ENCODE measurements at places on chromosomes 4 and X.

DNA sequence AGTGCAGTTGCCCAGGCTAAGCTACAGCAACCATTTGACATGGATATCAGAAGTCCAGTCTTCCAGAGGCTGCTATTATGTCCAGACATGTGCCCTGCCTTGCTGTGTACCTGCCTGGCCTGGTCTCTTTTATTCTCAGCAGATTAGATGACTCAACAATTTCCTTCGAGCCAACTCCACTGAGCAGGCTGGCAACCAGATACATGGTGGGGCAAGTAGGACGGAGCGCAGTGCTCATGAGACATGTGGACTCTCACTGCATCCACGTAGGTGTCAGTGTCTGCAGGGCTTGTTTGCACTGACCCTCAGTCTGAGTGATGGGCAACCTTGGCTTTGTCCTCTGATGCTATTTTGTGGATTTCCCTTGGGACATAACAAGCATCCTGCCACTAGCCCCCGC lies 7.2 kb upstream of the MAGEA11 start:
- no peak for DNase-seq

DNA sequence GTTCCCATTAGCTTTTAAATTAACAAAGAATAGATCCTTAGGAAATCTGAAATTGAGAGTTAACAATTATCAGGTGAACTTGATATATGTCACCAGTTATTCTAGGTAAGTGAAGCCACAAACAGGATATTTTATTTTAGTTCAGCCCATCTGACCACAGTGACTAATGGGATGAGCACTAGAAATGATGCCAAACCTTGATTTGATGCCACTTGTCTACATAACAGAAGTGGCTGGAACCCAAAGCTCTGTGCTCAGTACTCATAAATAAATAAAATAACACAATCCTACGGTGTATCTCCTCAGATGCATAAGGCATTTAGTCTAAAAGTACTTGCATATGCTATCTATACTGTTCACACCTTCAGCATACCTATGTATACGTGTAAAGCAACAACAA lies 12.2 kb downstream of the SLITRK4 start:
- DNase-seq = no peak

GRCh38 chr4:189404271-189404670 lies 536.4 kb upstream of the FRG1 start:
- no peak for DNase-seq

GRCh38 chr4:146458594-146458993 lies 63.1 kb downstream of the SLC10A7 start:
- no peak for DNase-seq

DNA sequence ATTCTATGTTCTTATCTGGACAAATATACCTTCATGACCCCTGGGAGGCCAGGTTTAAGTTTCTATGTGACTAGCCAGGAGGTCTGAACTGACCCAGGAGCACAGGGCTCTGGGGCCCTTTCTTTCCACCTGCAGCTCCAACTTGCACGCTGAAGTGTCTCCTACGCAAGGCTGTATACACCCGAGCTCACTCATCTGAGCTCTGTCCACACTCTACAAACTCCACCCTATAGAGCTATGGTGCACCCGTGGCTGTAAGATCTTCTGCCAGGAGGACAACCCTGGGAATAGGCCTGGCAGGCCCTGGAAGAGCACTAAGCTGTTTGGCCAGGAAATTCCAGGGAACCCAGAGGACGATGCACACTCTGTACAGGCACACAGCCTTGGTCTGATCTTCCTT lies 60.6 kb upstream of the ATOH1 start:
- no peak for DNase-seq

DNA sequence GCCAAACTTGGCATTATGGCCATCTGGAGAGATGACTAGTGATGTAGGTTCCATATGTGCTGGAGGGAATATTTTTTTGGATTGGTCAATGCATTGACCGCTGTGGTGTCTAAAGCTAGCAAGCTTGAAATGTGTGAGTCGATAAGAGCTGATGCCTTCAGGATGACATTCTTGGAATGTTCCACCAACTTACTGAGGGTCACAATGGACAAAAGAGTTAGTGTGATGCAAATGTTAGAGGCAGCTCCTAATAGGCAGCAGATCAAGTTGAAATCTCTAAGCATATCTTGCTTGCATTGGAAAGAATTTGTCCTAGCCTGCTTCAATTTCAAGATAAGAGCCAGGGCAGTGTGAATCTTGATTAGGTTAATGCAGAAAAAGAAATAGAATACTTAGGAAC lies 210.4 kb upstream of the AFF2 start:
- DNase-seq = no peak

DNA sequence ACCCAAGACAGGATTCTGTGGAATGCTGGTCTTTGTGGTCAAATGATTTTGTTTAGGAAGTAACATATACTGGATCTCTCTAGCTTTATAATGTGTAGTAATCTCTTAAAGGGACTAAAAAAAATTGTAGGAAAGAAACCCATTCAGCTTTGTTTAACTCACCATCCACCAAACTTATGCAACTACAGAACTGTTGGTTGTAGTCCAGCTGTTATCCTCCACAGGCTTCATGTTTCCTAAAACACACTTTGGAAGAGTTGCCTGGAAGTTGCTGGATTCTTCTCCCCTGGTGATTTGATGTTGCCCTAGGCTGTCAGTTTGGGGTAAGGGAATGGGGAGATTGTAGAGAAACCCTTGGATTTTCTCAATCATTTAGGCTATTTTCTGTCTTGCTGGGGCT lies 89.3 kb downstream of the RLIM start:
- no peak for DNase-seq

Data from fibroblast of skin of right biceps (primary cell).